ENCODE measurements at places on chromosomes 6 and 20.
A peak's percentile ranks its signal among the peaks of the same experiment; 100 is the strongest.

DNA sequence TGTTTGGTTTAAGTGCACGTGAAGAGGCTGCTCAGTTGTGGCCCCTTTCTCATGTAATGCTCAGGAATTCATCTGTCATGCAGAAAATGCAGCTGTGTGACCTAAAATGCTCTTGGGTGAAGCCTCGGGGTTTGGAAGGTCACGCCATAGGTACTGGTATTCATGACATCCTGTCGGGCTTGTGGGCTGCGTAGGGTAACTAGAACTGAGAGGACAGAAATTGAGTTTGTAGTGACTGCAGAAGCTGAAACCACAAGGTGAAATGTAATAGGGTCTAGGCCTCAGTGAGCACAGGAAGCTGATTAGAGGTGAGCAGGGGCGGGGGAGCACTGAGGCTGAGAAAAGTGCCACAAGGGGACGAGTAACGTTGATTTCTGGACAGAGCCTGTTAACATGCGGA lies 128.8 kb downstream of the SOBP start:
- DNase-seq: no peak

DNA sequence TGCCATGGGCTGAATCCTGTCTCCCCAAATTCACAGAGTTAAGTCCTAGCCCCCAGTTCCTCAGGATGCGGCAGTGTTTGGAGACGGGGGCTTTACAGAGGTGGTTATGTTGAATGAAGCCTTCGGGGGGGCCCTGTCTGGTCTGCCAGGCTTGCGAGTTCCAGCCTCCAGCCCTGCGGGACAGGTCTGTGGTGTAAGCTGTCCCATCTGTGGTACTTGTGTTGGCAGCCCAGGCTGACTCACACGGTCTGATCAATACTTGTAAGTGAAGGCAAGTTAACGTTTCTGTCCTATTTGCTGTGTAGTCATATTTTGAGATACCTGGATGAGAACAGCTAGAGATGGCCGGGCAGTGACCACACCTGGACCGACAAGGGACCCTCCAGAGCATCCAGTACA lies 51.8 kb upstream of the GPR31 start:
- no peak for DNase-seq

DNA sequence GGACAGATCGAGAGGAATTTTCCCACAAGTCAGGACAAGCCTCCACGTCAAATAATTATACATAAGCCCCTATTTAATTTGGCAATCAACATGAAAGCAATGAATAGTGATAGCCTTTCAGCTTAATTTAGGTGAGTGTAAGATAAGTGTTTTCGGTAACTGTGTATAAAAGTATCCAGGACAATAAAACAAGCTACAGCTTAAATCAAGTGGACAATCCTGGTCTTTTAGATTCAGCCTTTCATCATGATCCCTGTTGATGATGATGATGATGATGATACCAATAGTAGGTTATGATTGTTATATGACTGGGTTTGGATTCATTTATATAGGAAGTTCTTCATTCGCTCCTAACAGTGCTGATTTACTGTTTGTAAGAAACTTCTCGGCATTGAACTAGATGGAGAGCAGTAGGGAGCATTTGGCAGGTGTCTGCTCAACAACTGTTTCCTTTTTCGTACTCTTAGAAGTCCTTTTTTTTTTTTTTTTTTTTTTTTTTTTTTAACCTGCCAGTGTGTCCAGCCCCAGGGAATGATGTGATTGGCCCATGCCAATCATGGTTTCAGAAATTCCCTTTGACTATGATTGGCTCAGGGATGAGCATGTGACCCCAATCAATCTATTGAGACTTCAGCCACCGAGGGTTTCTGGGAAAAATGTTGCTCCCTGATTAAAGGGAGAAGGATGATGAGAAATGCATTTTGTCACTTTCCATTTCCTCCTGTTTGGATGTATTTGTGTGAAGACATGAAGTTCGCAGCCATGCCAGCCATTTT lies 11.3 kb upstream of the RNF182 start:
- no peak for DNase-seq

DNA sequence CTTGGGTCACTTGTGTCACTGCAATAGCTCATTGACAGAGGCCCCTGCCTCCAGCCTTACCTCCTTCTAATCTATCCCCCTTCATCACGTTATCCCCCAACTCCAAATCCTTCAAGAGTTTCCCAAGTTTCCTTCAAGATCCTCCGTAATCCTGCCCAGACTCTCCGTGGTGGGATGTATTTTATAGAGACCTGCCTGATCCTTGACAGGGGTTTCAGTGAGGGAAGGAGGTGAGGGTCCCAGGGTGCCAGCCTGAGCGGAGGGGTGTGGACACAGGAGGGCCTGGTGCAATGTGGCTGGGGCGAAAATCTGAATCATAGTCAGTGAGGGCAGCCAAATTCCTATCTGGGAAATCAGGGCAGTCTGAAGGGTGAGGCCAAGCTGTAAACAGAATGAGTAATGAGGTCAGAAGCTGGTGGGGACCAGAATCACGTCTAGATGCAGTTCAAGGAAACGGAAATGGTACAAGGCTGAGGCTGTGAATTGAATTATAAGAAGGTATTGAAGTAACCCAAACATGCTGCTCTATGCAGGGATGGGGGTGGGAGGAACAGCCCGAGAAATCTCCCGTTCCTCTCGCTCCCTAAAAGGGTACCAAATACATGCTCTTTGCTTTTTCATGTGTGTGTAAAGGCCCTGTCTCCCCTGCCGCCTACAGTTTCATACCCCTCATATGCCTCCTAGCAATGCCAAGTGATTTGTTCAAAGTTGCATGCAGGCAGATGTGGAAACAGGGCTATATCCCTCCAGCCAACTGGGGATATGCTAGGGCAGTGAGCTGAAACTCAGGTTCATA lies 35.4 kb upstream of the PIM1 start:
- peak; percentile 98 for DNase-seq

DNA sequence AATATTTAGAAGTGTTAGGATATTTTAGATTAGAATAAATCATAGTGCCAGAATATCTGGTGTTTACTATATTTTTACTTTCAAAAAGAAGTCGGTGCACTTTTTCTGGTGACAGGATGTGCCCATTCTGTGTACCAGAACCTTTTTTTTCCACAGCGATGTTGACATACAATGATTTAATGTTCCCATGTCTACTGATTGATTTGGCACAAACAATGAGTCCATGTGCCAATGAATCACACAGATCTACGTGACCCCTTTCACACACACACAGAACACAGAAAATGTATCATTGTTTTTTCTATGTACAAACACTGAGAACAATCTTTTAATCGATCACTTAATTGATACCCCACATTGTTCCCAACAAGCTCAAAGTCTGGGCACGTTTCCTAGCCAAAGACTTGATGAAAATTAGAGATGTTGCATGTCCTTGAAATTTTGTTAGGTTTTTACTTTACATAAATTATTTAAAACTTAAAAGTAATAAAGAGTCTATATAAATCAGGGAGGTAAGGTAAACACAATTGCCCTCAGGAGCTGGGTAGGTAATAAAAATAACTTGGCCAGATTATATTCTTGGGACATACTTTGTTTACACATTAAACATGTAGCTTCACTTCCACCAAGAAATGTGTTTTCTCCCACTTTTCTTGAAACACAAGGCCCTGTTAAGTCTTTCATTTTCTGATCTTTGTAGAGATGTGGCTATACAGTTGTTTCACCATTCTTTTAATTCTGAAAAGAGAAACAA lies 36.4 kb upstream of the SOX4 start:
- peak; percentile 14 for DNase-seq

- DNase-seq: no peak
Measured at GRCh38 chr6:53038141-53038540, 27.1 kb upstream of the FBXO9 start.

- no peak for DNase-seq
Measured at GRCh38 chr20:32623667-32624157, 38.6 kb upstream of the NOL4L start.
